Astrocyte of the cerebellum (primary cell): ENCODE measurements at places on chromosomes 11 and 22.
A peak's percentile ranks its signal among the peaks of the same experiment; 100 is the strongest.

- DNase-seq, result no peak
Measured at GRCh38 chr11:96105197-96105895, 181.4 kb upstream of the MTMR2 start.

DNA sequence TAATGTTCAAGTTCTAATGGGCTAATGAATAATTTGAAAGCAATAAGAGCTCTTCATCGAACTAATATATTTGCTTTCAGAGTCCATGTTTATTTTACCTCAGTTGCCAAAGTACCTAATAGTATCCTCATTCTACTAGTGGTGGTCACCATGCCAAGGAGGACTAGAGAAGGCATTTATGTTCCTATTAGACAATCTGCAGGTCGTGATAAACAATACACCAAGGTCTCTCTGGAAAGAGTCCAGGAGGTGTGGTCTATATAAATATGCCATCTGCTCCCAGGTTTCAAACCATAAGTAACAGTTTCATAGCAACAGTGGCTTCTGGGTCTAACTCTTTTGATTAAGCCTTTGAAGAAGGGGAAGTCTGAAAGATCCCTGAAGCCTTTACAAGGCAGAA is 42.9 kb downstream of the ARFGAP3 start:
- no peak for DNase-seq

DNA sequence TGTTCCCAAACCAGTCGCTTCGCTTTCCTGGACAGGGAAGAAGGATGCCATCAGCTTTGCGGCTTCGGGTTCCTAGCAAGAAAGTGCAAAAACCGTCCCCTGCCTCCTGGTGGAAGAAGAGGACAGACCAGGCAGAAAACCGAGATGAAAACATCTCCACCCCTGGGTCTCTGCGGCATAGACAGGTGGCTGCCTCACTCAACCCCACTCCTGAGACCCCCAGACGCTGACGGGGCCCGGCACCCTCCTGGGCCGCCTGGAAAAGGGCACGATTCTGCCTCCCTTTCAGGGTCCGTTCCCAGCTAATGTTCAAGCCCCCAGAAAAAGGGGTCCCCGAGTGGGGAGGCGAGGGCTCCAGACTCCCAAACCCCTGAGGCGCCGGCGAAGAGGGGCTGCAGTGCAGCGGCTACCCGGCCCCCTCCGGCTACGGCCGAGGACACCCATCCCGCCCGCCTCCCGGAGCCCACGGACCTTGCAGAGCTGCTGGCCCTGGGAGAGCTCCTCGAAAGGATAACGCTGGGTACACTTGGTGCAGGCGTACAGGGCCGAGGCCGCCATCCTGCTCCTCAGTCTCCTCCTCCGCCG is 569 bp downstream of the FAM76B start:
- DNase-seq, result peak; percentile 23

- no peak for DNase-seq
Measured at GRCh38 chr11:46970913-46971625, 34.5 kb downstream of the CSTPP1 start.

- DNase-seq, result peak; percentile 77
Measured at GRCh38 chr11:105923807-105924206, 98.2 kb downstream of the MSANTD4 start.

DNA sequence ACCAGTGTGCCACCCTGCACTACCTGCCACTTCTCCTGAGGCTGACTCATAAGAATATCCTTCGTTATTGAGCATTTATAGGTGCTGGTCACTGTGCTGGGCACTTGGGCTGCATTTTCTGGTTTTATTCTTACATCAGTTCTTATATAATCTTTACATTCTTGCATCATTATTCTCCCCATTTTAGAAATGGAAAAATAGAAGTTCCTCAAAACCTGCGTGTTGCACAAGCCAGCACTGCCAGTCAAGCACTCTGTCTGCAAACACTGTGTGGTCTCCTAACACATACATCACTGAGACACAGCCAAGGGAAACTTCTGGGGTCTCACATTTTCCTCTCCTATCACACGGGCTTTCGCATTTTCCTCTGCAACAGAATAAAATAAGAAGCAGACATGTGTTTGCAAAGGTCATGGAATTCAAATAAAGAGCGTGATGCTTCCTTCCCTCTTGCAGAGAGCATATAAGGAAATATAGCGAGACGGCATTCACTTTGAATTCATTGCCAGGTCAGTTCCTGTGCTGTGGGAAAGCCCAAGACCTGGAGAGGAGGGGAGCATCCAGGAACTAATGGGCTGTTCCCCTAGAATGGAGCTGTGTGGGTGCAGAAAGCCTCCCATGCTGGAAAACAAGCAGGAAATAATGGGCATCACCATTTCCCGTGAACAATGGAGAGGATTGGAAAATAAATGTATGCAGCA is 73.9 kb upstream of the SEZ6L start:
- DNase-seq, result no peak

DNA sequence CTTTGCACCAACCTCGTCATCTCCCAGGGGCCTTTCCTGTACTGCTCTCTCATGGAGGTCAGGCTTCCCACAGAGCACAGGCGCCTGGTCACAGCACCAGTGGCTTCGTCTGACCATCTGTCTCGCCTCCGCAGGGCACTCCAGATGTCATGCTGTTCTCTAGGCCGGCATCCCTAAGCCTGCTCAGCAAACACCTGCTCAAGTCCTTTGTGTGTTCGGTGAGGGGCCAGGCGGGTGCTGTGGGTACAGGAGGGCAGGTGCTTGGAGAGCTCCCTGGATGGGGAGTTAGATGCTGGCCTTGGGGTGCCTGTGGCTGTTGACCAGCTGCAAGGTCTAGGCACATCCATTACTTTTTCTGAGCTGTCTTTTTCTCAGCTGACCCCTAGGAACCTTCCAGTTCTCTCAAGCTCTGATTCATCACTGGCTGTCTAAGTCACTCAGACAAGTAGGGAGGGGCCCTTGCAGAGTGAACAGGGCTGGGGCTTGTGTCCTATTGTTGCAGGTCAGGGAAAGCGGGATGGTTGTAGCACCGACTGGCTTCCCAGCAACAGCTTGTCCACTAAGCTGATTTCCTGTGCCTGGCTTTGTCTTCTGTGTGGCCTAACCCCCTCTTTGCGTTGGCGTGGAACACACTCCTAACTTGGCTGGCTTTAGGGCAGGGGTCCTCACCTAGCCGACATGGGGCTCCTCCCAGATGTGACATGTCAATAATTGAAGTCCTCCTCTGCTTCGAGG is 9.2 kb downstream of the CLDN5 start:
- no peak for DNase-seq

DNA sequence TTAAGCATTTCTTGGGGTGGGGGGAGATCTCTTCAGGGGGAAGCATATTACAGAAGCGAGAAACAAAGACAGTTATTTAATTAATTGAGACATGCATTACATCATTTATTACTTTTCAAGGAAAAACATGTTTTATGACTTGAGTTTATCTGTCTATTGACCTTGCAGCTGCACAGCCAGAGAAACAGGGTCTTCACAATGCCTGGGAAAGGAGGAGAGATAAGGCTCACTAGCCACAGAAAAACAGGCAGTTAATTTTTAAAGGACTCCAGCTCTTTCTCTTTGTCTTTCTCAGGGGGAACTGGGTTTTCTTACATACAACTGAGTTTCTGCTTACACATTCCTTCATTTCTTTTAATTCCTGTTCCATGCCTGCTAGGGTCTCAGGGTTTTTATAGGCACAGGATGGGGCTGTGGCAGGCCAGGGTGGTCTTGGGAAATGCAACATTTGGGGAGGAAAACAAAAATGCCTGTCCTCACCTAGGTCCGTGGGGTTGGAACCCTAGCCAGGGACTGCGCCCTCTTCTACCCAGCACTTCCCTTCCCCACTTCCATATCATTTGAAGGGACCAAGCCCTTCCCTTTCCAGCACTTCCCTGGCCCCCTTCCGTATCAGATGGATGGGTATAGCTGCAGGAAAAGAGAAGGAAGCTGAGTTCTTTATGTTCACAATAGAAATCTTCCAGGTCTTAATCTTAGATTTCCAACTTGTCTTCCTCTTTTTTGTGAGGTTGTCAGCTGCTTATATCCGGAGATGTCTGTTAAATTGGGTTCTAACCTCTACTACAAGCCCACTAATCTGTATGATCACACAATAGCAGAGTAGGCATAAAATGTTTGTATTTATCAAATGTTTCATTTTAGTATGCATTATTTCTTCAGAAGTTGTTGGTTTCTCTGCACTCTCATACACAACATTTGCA is 38.3 kb downstream of the BIRC2 start:
- no peak for DNase-seq

GRCh38 chr22:43426816-43427215 is 15.0 kb downstream of the MPPED1 start:
- no peak for DNase-seq

DNA sequence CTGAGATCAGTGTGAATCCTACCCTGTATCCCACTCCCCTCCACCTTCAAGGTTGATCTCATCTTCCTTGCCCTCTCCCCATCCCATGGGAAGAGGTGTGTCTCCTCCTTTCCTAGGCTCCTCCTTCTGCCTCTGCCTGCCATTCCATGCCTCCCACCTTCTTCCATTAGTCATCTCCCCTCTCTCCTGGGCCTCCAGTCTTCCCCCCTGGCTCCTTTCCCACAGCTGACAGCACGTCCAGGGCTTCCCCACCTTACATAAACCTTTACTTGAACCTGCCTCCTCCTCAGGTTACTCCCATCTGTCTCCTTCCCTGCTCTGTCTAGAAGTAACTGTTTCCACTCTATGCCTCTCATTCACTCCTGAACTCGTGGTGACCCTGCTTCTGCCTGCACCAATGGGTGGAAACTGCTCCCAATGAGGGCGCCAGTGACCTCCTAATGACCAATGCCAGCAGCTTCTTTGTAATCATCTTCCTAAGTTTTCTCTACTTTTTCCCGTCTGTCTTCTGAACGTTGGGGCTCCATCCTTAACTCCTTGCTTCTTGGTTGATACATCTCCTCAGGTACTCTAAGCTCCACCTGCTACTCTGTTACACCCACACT is 266.9 kb upstream of the NARS2 start:
- DNase-seq, result no peak

DNA sequence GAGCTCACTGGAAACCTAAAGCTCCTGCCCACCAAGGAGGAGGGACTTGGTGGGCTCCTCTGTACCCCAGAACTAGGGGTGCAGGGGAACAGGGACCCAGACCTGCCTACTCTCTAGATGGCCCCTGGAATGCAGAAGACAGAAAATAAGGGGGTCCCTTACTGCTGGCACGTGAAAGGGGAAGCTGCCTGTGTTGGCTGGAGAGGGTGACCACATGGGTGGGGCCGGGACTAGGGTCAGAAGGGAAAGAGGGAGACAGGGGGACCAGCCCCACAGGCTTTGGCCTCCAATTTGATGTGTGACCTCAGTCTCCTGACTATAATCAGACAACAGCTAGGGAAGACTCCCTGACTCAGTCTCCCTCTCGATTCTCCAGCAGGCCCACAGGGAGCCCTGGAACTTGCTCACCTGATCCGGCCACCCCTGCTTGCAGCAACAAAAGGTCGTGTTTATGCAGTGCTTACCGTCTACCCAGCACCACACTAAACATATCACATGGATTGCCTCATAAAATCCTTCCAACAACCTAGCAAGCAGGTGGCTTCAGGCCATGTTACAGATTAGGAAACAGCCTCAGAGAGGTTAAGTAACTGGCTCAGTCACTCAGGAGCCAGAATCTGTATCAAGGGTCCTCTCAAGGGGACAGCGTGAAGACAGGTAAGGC is 10.2 kb downstream of the ARAP1 start:
- no peak for DNase-seq

- no peak for DNase-seq
Measured at GRCh38 chr11:74714904-74715303, 16.3 kb downstream of the CHRDL2 start.

GRCh38 chr11:47964546-47964945 is 15.8 kb upstream of the PTPRJ start:
- DNase-seq, result no peak

DNA sequence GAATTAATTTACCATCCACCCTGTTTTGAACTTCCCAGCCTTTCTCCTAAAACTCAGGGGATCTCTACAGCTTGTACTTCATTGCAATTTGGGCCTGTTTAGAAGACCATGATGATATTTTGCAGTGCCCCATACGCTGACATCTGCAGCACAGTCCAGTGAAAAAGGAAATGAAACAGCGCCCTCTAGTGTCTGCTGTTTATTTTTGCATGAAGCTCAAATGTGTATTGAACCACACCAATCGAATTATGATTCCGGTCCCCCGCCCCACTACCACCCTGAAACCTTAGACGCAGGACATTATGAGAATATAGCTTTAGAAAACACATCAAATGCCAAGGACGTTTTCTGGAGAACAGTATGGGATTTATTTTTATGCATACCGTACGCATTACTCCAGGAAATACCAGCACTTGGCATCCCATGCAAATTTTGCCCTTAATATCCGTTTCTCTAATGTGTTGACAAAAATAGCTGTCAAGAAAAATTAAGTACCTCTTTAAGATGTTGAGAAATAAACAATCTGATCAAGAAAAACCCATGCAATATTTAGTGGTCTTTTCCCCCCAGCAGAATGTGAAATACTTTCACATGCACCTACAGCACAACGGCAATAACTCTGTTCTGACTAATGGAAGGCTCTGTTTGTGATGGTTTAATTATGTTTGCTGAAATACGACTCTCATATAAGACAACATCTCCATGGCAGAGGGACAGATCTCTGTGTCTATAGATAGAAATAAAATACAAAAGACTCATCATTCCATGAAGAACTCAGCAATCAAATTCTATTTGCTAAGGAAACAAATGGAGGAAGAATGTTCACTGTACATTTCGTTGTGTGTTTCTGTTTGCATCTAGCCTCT is 93.9 kb downstream of the TECTA start:
- DNase-seq, result peak; percentile 49

GRCh38 chr11:75888416-75888815 is 73.4 kb downstream of the UVRAG start:
- DNase-seq, result no peak

DNA sequence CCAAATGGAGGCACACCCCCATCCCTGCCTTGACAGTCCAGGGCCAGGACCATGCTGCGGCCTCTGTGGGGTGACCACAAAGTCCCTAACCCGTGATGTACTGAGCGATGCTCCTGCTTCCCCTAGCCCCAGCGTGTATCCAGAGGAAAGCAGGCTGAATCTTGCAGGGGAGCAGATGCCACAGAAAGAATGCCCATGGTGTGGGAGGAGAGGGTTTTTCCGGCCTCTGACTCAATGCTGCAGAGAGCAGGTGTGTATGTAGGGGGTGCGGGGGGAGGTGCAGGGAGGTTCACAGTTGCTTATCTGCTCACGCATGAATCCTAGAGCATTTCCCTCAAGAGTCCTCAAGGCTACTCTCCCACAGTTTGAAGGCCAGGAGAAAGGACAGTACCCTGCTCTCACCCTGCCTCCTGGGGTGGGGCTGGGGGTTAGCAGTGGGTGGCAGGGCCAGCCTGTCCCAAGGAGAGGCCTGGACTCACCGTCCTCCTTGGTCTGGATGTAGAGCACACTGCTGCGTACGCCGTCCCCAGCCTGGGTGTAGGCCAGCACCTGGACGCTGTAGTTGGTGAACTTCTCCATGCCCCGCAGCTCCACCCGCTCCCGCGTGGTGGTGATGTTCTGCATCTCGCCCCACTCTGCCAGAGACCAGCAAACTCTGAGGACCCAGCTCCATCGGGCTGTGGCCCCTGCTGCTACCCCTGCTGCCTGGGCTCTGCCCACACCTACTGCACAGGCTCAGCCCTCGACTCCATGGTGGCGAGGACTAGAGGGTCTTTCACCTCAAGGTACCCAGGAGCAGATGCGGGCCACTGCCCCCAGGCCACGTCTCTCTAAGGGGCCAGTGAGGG is 130.8 kb downstream of the CEP164 start:
- DNase-seq, result no peak

- no peak for DNase-seq
Measured at GRCh38 chr11:19957294-19957943, 202.9 kb downstream of the DBX1 start.
